ENCODE measurements at places on chromosomes 16 and 17.

GRCh38 chr17:31321966-31322365 is 544 bp upstream of the EVI2A start:
- no peak for DNase-seq

GRCh38 chr16:12268606-12269005 is 292.1 kb downstream of the SNX29 start:
- no peak for DNase-seq

DNA sequence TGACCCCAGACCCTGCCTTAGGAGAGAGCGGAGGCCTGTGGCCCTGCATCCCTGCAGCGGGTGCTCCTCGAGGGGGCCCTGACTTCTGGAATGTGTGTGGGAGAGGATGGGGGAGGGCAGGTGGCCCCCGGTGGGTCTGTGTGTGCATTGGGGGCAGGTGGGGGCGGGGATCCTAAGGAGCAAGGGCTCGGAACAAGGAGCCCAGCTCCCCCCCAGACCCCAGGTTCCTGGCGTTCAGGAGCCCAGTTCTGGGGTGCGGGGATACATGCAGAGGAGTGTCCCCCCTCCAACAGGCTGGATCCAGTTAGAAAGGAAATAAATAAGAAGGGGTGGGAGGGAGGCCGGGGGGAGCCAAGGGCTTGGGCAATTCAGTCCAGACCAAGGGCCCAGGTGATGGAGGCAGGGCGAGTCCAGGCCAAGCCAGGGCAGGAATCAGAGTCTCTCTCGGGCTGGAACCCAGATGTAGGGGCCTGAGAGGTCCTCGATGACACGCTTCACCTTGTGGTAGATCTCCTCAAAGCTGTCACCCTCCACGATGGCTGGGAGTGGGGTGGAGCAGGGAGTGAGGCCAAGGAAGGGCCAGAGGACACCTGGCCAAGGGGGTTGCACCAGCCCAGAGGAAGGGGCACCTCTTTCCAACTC is 11.2 kb upstream of the ASGR1 start:
- DNase-seq = no peak

DNA sequence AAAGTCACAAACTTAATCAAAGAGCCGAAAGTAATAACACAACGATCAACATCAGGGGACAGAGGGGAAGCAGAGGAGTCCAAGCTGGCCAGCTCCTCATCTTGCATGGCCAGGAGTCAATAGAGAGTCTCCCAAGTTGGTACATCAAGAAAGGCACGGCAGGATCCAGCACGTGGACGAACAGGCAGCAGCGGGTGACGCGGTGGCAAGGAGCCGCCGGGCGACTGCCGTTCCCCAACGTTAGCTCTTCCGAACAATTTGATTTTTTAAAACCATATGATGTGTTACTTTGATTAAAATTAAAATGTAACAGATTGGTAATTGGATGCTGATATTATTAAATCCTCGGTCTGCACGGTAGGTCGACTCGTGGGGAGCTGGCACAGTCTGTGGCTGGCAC is 81.8 kb upstream of the DOC2B start:
- DNase-seq = no peak

DNA sequence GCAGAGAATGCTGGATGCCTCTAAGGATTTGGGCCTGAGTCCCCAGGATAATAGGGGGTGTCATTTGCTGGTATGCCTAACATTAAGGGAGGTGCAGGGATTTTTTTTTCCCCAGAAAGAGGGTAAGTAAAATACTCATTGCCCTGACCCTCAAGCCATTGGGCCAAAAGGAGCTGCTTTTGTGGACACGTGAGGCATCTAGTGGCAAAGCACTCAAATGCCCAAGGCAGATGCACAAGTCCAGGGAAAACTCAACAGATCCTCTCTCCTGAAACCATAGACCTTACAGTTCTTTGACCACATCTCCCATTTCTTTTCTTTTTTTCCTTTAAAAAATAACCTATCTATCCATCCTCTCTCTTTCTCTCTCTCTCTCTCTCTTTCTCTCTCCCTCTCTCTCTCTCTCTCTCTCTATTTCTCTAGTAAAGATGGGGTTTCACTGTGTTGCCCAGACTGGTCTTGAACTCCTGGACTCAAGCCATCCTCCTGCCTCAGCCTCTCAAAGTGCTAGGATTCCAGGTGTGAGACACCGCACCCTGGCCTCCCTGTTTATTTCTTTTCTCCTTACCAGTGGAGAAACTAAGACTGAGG is 11.8 kb downstream of the IRX5 start:
- DNase-seq = no peak

- DNase-seq = peak; percentile 32
These were observed 753.2 kb upstream of the EEF2KMT start for GRCh38 chr16:5850632-5851392.

DNA sequence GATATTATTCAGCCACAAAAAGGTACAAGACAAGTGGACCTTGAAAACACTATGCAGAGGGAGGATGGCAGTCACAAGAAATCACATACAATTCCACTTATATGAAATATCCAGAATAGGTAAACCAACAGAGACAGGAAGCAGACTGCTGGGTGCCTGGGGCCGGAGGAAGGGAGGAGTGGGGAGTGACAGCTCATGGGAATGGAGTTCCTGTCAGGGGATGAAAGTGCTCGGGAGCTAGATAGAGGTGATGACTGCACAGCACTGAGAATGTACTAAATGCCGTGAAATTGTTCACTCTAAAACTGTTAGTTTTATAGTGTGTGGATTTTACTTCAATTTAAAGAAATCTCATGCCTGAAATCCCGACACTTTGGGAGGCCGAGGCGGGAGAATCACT is 74.2 kb upstream of the MED9 start:
- no peak for DNase-seq

DNA sequence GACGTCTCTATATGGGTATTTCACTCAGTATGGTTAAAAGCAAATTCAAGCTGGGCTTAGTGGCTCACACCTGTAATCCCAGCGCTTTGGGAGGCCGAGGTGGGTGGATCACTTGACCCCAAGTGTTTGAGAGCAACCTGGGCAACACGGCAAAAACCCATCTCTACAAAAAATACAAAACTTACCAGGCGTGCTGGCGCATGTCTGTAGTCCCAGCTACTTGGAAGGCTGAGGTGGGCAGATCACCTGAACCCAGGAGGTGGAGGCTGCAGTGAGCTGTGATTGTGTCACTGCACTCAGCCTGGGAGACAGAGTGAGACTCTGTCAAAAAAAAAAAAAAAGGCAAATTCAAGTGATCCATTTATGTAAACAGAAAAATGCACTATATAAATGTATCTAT is 1.3 kb upstream of the TNFRSF17 start:
- DNase-seq = no peak

GRCh38 chr17:41567317-41567716 is 4.5 kb downstream of the KRT9 start:
- DNase-seq = no peak

DNA sequence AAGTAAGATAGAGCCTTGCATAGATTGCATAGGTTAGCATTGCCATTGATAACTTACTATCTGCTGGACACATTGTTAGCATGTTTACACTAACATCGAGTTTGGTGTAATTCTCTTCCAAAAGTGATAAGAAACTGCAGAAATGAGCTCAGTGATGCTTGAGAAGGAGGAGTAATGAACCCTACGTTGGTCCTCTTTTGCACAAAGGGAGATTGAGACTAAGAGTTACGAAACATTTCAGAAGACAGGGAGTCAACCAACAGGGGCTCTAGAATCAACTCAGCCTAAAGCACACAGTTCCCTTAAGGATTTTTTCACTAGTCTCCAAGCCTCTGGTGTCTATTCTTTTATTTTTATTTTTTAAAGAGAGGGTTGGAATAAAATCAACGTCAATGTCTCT is 6.8 kb downstream of the CCL7 start:
- no peak for DNase-seq

DNA sequence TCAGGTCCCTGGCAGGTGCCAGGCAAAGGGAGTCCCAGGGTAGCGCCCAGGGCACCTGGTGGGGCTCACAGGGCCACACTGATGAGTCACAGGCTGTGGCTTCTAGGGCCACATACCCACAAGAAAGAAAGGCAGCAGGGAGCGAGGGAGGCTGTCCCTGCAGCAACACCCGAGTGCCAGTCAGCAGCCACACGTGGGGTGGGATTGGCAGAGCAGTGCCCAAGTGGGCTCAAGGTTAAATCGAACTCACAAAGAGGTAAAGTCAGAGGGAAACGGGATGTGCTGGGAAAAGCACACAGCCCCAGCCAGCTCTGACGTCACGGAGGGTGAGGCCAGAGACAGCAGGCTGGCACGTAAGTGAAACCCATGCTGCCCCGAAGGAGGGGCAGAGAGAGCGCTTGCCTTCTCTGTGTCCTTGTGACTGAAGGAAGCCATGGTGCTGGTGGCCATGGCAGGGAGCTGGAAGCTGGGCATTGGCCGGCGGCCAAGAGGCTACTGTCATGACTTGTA is 33.8 kb downstream of the FA2H start:
- DNase-seq = peak; percentile 90

GRCh38 chr16:75247249-75247648 is 4.2 kb downstream of the BCAR1 start:
- peak; percentile 93 for DNase-seq

DNA sequence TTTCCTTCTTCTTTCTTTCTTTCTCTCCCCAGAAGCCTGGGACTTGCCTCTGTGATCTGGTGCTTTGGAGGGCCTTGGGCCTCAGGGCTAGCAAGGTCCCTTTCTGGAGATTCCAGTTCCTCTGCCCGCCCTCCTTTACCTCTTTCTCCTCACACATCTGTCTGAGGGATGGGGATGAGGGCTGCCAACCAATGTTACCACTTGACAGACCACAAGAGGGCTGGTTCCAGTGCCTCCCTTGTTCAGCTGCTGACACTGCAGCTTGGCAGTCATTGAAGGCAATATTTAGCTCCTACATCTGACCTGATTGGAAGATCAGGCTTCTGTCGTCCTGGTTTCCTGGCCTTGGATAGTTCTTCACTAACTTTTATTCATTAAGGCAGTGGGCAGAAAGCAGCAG is 3.6 kb upstream of the ZNF652 start:
- DNase-seq = peak; percentile 90

GRCh38 chr17:27233776-27234175 is 60.1 kb upstream of the WSB1 start:
- DNase-seq = no peak

GRCh38 chr16:30416624-30417528 is 9.5 kb downstream of the ZNF771 start:
- DNase-seq = no peak

DNA sequence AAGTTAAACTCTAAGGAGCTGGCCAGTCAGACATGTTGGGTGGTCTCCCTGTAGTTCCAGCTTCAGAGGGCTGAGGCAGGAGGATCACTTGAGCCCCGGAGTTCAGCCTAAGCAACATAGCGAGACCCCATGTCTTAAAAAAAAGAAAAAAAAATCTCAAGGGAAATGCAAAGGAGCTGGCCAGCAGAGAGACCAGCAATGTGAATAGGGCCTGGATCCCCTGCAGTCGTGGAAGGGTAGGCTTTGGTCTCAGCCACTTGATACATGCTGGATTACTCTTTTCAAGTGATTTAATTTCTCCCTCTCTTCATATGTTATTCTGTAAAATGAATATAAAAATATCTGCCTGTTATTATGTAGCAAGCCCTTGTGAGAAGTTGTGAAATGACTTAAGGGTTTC is 207.7 kb downstream of the SPECC1 start:
- no peak for DNase-seq

- DNase-seq = no peak
These were observed 104.3 kb downstream of the AXIN2 start for GRCh38 chr17:65457183-65457582.

GRCh38 chr16:82344157-82344556 is 174.1 kb upstream of the MPHOSPH6 start:
- peak; percentile 52 for DNase-seq

DNA sequence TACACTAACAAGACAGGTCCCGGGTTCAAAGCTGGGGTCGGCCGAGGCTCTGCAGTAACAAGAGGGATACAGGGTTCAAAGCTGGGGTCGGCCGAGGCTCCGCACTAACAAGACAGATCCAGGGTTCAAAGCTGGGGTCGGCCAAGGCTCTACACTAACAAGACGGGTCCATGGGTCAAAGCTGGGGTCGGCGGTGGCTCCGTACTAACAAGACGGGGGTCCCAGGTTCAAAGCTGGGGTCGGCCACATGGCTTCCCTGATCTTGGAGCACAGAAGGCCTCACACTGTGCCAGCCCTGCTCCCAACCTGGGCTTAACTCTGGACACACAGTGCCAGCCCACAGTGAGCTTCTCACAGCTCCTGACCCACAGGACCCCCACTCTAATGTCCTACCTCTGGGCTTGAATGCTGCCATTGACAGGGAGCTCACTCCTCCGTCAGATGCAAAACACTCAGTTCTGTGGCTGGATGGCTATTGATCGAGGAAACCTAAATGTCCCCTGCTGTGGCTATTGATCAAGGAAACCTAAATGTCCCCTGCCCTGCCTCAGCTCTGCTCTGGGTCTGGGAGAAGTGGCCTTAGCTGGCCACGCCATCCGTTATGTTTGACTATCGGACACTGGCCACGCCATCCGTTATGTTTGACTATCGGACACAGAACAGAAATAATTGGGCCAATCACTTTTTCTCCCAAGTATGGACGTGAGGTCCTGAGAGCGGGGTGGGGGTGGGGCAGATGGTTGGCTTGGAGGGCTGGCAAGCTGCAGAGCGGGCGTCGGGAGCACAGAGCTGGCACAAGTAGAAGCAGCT is 54.6 kb upstream of the DOC2B start:
- no peak for DNase-seq

DNA sequence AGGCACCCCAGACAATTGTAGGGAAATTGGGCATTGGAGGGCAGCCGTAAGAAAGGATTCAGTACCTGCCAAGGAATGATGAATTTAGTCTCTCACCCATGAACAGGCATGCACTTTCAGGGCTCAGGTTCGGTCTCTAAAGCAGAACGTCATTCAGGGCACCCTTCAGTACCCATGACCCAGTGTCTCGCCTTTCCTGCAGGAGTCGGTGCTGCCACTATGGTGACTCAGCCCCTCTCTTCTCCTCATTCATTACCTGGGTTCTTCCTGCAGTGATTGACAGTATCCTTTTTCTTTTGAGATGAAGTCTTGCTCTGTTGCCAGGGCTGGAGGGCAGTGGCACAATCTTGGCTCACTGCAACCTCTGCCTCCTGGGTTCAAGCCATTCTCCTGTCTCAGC is 8.4 kb downstream of the SOST start:
- no peak for DNase-seq

DNA sequence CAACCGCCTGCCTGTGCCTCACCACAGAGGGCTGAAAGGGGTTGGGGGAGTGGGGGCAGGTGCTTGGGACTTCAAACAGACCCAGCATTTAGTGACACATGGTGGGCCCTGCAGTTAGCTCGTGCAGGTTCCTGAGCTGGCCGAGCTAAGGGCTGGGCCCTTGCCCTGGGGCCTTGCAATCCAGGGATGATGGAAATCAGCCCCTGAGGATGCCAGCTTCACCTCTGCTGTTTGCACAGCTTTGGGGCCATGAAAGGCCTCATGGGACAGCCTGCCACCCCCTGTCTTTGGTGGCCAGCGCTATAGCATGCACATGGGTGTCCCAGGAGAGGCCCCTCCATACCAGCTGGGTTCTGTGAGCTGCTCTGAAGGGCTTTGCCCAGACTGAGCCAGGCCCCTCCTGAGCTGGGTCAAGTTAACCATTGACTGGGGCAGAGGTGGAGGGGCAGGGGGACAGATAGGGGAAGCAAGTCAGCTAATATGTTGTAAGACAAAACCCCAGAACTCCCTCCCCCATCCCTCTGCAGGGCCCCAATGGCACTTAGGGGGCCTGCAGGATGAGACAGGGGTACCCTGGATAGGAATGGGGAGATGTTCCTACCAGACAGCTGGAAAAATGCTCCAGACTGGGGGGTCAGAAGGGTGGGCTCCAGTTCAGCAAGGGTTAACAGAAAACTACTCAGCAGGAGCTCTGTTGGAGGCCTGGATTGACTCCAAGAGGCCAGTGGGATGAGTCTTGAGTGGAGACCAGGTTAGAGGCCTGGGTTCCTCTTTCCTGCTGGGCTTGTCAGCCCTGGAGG is 692 bp downstream of the PRR15L start:
- DNase-seq = no peak

- no peak for DNase-seq
These were observed 360.6 kb upstream of the SOX9 start for GRCh38 chr17:71760062-71760720.

Measured in pons (tissue), 1 donor.